ENCODE measurements at places on chromosomes 16 and 17.

DNA sequence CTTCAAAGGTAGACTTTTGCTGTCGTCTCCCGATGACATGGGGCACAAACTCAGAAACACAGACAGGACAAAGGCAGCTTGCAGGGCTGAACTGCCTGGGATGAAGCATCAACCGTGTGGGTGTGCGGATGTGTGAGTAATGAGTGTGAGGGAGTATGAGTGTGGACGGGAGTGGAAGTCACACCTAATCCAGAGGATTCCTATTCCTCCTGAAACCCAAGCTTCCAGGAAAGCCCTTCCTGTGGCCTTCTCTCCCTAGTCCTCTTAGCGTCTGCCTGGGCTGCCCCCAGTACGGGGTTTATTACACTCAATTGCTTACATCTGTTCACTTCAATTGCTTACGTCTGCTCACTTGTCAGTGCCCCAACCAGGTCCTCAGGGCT lies 2.3 kb upstream of the IL4R start:
- DNase-seq: no peak

GRCh38 chr17:56499799-56500388 lies 93.6 kb upstream of the NOG start:
- DNase-seq: no peak

GRCh38 chr17:61478026-61478789 lies 26.0 kb downstream of the TBX4 start:
- no peak for DNase-seq

DNA sequence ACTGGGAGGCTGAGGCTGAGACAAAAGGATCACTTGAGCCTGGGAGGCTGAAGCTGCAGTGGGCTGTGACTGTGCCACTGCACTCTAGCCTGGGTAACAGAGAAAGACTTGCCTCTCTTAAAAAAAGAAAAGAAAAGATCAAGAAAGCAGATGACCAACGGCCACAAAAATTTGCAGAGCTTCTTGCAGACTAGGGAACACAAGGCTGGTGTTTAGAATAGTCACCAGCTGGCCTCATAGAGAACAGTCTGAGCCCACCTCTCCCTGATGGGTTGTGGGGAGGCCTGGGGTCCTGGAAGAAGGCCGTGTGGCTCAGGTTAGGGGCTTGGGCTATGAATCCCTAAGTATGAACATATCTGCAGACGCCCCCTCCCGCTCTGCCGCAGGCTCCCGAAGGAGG lies 73.7 kb upstream of the MED9 start:
- no peak for DNase-seq

GRCh38 chr17:66527335-66527734 lies 224.9 kb downstream of the PRKCA start:
- DNase-seq: no peak
